Activated CD8-positive, alpha-beta memory T cell treated with anti-CD3 and anti-CD28 coated beads for 36 hours (primary cell): ENCODE measurements at places on chromosomes 4 and X. TPM values are rescaled to one million over a fixed set of nuclear protein-coding genes. Genes with fewer than 3 reads are reported as not detected.

The VCX3B gene
- not detected for total RNA-seq

The DGKK gene
- total RNA-seq = not detected

The ODAPH gene
- total RNA-seq = not detected

The RAB33A gene
- 17.3 TPM for total RNA-seq

The DDIT4L gene
- 0.06 TPM for total RNA-seq
